Hair follicular keratinocyte (primary cell): ENCODE measurements at places on chromosomes 5 and 9. TPM values are rescaled to one million over a fixed set of nuclear protein-coding genes. Genes with fewer than 3 reads are reported as not detected.

KIF12 gene
- 0.30 and 6.2 TPM in 2 replicates for total RNA-seq

SHB gene
- 25.9 and 33.0 TPM in 2 replicates for total RNA-seq

CCL27 gene
- not detected in 2 replicates for total RNA-seq

PCDHGA6 gene
- total RNA-seq: 0.15 and 0.16 TPM in 2 replicates

RABGAP1 gene
- total RNA-seq: 8.7 and 10.3 TPM in 2 replicates

PDZD2 gene
- 3.0 and 5.1 TPM in 2 replicates for total RNA-seq

GDA gene
- 0.23 TPM in 2 replicates for total RNA-seq

SGTB gene
- total RNA-seq: 8.0 and 14.4 TPM in 2 replicates

ADRB2 gene
- total RNA-seq: 10.6 and 11.9 TPM in 2 replicates

CSF1R gene
- under 0.01 TPM in 1 of 2 replicates, not detected in the other for total RNA-seq

SAPCD2 gene
- 4.0 and 10.3 TPM in 2 replicates for total RNA-seq

HAPLN1 gene
- total RNA-seq: not detected in 2 replicates

MYMK gene
- total RNA-seq: not detected in 2 replicates

FOXD4L5 gene
- not detected in 2 replicates for total RNA-seq

ACTBL2 gene
- total RNA-seq: 0.04 TPM in 1 of 2 replicates, not detected in the other

BARHL1 gene
- total RNA-seq: not detected in 2 replicates

ANKRD55 gene
- total RNA-seq: not detected in 2 replicates

PDGFRB gene
- 0.23 and 3.3 TPM in 2 replicates for total RNA-seq

UAP1L1 gene
- total RNA-seq: 1.2 and 3.8 TPM in 2 replicates

GPRIN1 gene
- total RNA-seq: 8.7 and 11.0 TPM in 2 replicates

BAAT gene
- total RNA-seq: not detected in 2 replicates

GPR151 gene
- total RNA-seq: not detected in 2 replicates

PCDHGA5 gene
- total RNA-seq: under 0.01 TPM in 1 of 2 replicates, not detected in the other

ALDH1A1 gene
- total RNA-seq: not detected in 2 replicates

TMEM174 gene
- not detected in 2 replicates for total RNA-seq
